ENCODE measurements at places on chromosomes 11 and 22. TPM values are rescaled to one million over a fixed set of nuclear protein-coding genes. Genes with fewer than 3 reads are reported as not detected.

The SORL1 gene
- polyA plus RNA-seq = 25.8 TPM

The DEAF1 gene
- polyA plus RNA-seq = 25.6 TPM

The OR52N4 gene
- 0.75 TPM for polyA plus RNA-seq

The NELL1 gene
- polyA plus RNA-seq = not detected

The TPBGL gene
- polyA plus RNA-seq = not detected

The TRIM49D1 gene
- not detected for polyA plus RNA-seq
